ENCODE measurements at places on chromosomes 12 and 14. TPM values are rescaled to one million over a fixed set of nuclear protein-coding genes. Genes with fewer than 3 reads are reported as not detected.

The GZMB gene
- 0.52 TPM for total RNA-seq

The PMEL gene
- total RNA-seq = 0.16 TPM

The TAS2R9 gene
- not detected for total RNA-seq

The C14orf180 gene
- total RNA-seq = 44.1 TPM

The PLBD1 gene
- total RNA-seq = 29.1 TPM

The ACOT6 gene
- total RNA-seq = not detected

The KLRG1 gene
- 6.9 TPM for total RNA-seq

The HNRNPA1 gene
- total RNA-seq = 423 TPM

The AKAP6 gene
- total RNA-seq = 218 TPM

The RNU7-1 gene
- total RNA-seq = not detected

The RPL10L gene
- not detected for total RNA-seq

The NPFF gene
- not detected for total RNA-seq

GRCh38 chr12:52243856-52244614 is 11.0 kb downstream of the KRT7 start:
- DNase-seq = peak; percentile 51

GRCh38 chr12:11650286-11651281 is 1.1 kb downstream of the ETV6 start:
- no peak for DNase-seq

- no peak for DNase-seq
These were observed 238.1 kb upstream of the SEL1L start for GRCh38 chr14:81771651-81772275.

DNA sequence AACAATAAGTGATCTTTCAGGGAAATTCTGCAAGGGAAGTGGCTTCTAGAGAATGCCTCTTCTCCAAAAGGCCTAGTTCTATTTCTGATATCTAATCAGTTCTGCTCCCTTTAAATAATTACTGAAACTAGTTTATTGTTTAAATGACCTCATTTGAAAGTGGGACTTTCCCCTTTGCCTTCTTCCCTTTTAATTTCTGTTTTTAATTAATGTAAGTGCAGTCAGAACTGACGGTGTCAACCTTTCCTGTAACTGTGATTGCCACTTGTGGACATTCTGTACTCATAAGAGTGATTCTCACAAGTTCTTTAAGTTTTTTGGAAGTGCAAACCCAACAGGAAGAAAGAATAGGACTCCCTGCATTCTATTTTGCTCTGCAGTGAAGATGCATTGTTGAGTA is 265.3 kb upstream of the PLEKHG7 start:
- no peak for DNase-seq

DNA sequence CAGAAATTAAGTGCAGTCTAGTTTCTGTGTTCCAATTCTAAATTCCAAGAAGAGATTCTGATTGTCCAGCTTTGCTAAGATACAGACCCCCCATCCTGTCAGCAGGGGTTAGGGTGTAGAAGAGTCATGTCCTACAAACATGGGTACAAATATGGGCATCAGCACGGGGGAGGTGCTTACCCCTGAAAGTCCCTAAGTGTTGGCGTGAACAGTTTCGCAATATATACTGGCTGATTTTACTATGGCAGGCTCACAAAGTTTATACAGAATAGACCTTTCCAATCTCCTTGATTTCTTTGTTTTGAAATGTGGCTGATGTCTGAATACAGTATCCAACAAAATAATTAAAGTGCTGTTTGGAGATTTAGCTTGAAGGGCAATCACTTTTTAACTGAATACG is 71.6 kb upstream of the PPM1H start:
- no peak for DNase-seq

DNA sequence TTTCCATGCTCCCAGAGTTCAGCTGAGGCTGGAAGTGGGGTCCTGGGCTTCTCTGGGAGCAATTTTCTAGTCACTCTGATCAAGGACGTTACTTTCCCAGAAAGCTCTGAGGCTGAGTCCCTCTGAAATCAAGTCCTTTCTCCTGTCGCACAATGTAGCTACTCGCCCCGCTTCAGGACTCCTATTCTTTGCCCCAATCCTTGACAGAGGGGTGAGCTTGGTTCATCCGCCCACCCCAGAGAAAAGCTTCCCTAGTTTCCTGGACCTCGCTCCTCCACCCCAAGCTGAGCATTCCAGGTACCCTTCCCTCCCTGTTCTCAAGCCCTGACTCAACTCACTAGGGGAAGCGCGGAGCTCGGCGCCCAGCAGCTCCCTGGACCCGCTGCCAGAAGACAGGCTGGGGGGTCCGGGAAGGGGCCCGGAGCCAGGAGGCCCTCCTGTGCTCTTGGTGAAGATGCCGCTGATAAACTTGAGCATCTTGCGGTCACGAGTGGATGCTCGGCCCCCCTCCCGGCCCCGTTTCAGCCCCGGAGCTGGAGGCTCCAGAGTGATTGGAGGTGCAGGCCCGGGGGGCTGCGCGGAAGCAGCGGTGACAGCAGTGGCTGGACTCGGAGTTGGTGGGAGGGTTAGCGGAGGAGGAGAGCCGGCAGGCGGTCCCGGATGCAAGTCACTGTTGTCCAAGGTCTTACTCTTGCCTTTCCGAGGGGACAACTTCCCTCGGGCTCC is 1.6 kb downstream of the AGAP2 start:
- no peak for DNase-seq

GRCh38 chr12:47590771-47591360 is 115.0 kb downstream of the RPAP3 start:
- DNase-seq = no peak

DNA sequence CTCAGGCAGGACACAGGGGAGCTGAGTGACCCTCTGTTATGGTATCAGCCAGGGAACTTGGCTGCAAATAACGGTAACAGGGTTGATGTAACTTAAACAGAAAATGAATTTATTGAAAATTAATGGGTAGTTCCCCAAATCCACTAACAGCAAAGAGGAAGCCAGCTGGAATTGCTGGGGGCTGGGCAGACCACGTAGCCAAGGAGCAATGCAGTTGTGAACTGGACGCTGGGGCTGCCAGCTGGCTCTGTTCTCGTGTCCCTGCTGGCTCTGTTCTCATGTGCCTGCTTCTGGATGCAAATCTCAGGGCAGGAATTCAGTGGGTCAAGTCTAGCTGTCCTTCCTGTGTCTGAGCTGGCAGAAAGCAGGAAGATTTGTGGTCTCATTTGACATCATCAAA is 1383.3 kb upstream of the TMEM132C start:
- DNase-seq = peak; percentile 35

DNA sequence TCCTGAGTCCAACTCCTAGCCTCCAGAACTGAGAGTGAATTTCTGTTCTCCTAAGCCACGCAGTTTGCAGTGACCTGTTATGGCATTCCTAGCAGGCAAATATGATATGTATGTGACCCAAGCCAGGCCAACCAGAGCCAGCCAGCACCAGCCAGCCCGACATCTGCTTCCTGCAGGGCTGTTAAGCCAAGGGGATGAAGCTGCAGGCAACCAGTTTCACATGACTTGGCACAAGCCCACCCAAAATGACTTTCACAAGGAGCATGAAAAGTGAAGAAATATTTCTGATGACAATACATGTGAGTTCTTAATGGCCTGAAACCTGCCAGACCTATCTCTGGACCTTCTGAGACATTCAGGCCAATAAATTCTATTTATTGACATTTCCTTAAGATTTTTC is 68.1 kb downstream of the ITPK1 start:
- peak; percentile 5 for DNase-seq

DNA sequence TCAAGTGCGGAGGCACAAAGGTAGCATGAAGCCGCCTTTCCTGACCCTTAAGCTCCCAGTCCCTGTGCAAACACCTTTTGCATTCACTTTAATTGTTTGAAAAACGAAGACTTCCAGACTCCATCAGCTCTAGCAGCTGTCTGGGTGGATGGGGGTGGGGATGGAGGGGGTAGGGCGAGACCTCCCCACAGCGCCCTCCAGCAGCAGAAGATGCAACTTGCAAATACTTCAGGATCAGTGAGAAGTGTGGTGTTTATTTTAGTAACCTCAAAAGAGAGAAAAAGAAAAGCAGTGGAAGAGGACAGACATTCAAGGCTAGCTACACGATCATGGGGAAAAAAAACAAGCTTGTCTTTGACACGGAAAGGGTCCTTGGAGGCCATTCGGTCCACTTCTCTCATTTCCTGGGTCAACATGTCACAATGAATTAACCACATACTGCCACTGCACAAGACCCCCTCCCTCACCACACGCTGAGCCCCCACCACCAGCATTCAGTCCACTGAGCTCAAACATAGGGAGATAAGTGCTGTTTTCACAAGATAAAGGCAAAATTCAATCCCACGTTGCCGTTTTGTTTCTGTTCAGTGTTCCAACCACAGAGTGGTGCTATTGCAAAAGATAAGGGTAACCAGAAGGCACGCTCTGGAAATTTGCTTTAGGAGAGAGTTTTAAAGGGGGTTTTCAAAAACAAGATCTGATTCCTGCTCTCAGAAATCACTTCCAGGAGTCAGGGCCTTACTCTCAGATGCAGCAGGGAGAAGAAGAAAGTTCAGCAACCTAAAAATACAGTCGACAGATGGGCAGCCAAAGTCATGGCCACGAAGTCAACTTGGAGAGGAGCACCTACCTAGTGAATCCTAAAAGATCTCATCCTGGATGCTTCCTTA is 3.3 kb upstream of the NTF3 start:
- DNase-seq = no peak

- DNase-seq = no peak
These were observed 22.0 kb upstream of the COL2A1 start for GRCh38 chr12:48026060-48026827.

GRCh38 chr12:52027085-52027843 is 20.5 kb downstream of the TAMALIN start:
- DNase-seq = peak; percentile 80

GRCh38 chr14:93120517-93120916 is 4.8 kb upstream of the ITPK1 start:
- DNase-seq = no peak

DNA sequence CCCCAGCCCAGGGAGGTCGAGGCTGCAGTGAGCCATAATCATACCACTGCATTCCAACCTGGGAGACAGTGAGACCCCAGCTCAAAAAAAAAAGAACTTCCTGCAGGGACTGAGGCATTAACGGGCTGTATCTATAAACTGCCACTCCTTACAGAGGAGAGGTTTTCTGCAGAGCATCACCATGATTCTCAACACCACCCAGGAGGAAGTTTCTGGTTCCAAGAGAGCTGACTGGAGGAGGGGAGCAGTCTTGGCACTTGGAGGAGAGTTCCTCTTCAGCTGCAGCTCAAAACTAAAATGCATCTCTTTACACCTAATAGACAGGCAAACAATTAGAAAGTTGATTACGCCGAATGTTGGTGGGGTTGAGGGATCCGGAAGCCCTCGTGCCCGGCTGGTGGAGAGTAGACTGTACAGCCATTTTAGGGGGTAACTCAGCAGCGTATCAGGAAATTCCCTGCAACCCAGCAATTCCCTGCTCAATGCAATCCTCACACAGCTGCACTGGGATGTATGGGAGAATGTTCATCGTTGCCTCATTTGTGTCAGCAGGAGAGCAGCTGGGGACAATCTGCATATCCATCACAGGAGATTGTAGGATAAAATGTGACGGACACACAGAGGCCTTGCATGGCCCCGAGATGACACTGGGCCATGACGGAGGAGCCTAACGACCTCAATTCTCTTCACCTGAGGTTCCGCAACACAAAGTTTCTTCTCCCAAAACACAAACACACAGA is 36.6 kb downstream of the ACTN1 start:
- DNase-seq = no peak

DNA sequence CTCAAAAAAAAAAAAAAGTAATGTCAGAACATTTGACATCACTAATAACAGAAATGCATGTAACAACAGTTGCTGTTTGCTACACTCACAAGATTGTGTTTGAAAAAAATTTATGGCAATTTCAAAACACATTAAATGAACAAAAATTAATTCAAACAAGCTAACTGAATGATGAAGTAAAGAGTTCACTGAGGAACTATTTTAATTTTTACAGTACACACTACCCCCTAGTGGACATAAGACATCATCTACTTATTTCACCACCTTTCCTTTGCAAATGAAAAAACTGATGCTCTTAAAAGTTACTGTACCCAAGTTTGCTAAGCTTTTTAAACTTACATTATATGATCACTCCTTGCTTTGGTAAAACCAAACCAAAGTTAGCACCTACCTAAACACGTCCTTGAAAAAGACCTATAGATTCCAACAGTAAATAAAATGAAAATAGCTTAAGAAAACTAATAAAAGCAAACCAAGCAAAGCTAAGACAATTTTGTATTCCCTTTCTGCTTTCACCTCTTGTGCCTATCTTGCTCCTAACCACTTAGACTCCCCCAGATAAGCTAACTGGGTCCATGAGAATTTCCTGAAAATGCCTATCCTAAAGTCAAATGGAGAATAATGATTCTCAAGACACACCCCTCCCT is 22.2 kb downstream of the UBE2N start:
- no peak for DNase-seq

GRCh38 chr14:102085948-102086708 is 716 bp downstream of the HSP90AA1 start:
- peak; percentile 31 for DNase-seq

DNA sequence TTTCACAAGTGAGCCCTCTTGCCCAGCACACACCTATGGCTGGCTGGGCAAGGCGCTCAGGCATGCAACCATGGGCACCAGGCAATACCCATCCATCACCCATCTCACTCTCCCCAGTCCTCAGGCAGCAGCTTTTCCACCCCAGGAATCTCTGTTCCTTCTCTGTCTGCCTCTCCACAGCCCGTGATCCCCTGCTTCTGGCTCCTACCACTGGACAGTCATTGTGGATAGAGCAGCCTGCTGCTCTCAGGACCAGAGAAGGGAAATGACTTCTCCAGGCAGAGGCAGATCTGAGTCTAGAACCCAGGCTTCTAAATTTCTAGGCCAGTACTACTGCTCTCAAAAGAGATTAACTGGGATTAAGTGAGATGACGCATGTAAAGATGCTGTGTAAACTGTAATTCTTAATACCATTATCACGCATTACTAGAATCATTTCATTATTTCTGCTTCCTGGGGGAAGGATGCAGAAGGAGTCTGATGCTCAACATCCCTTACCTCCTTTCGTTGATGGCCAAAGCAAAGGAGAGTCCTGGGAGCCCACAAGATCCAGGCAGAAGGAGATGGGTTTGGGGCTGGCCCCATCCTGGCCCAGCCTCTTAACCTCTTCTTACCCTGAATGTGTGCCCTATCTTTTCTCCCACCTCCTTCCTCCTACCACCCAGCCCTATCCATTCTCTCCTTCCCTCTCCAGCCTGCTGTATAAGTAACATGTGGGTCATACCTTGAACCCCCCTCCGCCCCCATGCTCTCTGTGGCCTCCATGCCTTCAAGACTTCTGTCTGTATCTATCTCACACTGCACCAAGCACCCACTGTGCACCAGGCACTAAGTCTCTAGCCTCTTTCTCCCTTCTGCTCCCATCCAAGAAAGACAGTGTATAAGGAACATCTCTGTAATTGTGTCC is 4.8 kb upstream of the AQP5 start:
- no peak for DNase-seq

- no peak for DNase-seq
These were observed 1422.1 kb upstream of the FLRT2 start for GRCh38 chr14:84107835-84108343.

DNA sequence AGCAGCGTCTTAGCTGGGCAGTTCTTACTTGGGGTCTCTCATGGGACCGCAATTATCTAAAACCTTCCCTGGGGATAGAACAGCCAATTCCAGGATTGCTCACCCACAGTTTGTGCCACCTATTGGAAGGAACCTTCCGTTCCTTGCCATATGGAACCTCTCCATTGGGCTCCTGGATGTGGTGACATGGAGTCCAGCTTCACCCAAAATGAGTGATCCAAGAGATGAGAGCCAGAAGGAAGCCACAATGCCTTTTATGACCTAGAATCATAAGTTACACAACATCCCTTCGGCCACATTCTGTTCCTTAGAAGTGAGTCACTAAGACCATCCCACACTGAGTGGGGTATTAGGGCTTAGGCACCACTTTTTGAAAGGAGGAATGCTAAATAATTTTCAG is 164.4 kb downstream of the FBXL14 start:
- DNase-seq = no peak

Data from left ventricle myocardium inferior (tissue), 1 donor.